ENCODE measurements at places on chromosomes 7 and 10. TPM values are rescaled to one million over a fixed set of nuclear protein-coding genes. Genes with fewer than 3 reads are reported as not detected.

DNA sequence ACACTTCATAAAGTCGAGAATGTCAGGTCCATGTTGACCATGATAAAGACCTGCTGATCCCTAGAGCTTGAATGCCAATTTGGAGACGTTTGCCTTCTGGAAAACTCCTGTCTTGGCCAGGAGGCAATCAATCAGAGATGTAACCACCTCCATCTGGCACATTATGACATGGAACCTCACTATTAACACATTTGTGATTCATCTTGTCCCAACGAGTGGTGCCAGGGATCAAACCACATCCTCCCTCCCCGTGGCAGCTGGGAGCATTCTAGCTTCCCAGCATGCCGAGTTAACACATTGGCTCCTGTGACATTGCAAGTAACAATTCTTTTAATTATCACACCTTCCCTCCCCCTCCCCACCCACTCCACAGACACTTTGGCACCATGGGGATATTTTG, 84.0 kb upstream of the PPP1R17 start:
- DNase-seq, result no peak
- no peak overlapping the region for H3K27ac ChIP-seq
- no peaks in the 10 kb centered on the region for H3K36me3 ChIP-seq
- no peak overlapping the region for H3K4me3 ChIP-seq
- H3K4me1 ChIP-seq, result no peaks in the 10 kb centered on the region
- peaks cover 3% of the 10 kb centered on the region for H3K27me3 ChIP-seq

Gene PRSS37
- total RNA-seq, result not detected

GRCh38 chr7:18179093-18179492, 151.4 kb upstream of the PRPS1L1 start:
- no peaks in the 10 kb centered on the region for H3K27me3 ChIP-seq
- no peaks in the 10 kb centered on the region for H3K4me1 ChIP-seq
- H3K4me3 ChIP-seq, result no peak overlapping the region
- no peak overlapping the region for H3K27ac ChIP-seq
- DNase-seq, result no peak

DNA sequence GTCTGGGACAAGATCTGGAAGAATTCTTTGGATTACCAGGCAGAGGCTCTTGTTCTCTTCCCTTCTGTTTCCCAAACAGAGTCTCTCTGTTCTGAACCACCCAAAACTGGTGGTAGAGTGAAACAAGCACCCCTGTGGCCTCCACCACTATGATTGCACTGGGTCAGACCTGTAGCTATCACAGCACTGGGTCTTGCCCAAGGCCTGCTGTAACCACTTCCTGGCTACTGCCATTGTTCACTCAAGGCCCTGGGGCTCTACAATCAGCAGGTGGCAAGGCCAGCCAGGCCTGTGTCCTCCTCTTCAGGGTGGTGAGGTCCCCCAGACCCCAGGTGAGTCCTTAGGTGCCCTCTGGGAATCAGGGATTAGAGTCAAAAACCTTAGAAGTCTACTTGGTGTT, 4.1 kb upstream of the LRRC17 start:
- no peak overlapping the region for H3K27ac ChIP-seq
- no peaks in the 10 kb centered on the region for H3K27me3 ChIP-seq
- H3K36me3 ChIP-seq, result no peaks in the 10 kb centered on the region
- DNase-seq, result no peak
- H3K4me1 ChIP-seq, result no peaks in the 10 kb centered on the region
- H3K4me3 ChIP-seq, result no peak overlapping the region

Gene KCNIP2
- 14.4 TPM for total RNA-seq

- no peaks in the 10 kb centered on the region for H3K27me3 ChIP-seq
- H3K4me3 ChIP-seq, result no peak overlapping the region
- no peak overlapping the region for H3K27ac ChIP-seq
- H3K4me1 ChIP-seq, result no peaks in the 10 kb centered on the region
- DNase-seq, result no peak
Observed at GRCh38 chr7:19177269-19177668, 32.0 kb upstream of the FERD3L start.

Gene SUN3
- total RNA-seq, result 0.40 TPM

DNA sequence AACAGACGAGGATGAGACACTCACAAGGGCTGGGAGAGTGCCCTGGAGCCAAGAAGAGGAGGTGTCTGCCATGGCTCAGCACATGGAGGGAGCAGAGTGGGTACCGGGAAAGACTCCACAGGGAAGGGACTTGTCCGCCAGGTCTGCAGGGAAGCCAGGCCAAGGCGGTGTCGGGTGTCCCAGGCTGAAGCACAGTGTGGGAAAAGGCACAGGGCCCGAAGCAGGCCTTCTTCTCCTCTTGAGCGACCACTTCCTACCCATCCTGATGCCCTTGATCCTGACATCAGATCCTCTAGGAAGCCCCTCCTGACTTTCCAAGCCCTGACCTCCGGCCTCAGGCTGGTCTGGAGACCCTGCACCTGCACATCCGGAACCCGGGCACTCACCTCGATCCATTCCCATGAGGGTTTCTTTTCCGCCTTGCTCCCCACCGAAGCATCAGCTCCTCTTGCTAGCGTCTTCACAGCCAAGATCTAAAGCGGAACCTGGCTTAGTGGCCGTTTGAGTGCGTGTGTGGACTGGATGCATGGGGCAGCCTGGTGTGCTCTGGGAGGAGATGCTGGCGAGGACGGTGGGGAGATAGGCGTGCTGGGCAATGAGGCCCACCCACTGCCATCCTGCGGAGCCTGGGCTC, 8.5 kb downstream of the CALML3 start:
- no peak overlapping the region for H3K4me3 ChIP-seq
- no peaks in the 10 kb centered on the region for H3K27me3 ChIP-seq
- peaks cover 7% of the 10 kb centered on the region for H3K4me1 ChIP-seq
- DNase-seq, result no peak
- no peak overlapping the region for H3K27ac ChIP-seq
- no peaks in the 10 kb centered on the region for H3K36me3 ChIP-seq

Gene C7orf33
- total RNA-seq, result not detected

Gene CYP2C9
- total RNA-seq, result not detected

GRCh38 chr10:33216661-33217427, 117.6 kb downstream of the NRP1 start:
- H3K27me3 ChIP-seq, result no peaks in the 10 kb centered on the region
- H3K36me3 ChIP-seq, result peaks cover 15% of the 10 kb centered on the region
- no peak overlapping the region for H3K27ac ChIP-seq

Gene ANKRD30A
- total RNA-seq, result not detected

DNA sequence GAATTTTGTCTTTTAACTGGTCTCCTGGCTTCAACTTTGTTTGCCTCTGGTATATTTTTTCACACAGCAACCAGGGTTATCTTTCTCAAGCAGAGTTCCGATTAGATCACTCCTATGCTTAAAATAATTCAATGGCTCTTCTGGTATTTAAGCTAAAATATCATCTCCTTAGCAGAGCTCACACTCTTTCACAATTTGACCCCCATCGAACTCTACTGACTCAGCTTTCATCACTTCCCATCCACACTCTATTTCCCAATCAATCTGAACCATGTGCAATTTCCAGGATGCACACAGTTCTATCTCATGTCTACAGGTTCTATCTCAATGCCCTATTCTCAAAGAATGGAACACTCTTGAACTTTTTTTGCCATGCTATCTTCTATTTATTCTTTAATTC, 809.5 kb downstream of the GRID1 start:
- DNase-seq, result no peak
- no peaks in the 10 kb centered on the region for H3K27me3 ChIP-seq
- H3K4me1 ChIP-seq, result no peaks in the 10 kb centered on the region
- no peak overlapping the region for H3K27ac ChIP-seq

GRCh38 chr10:90458571-90458970, 399.3 kb downstream of the HTR7 start:
- DNase-seq, result no peak
- H3K27ac ChIP-seq, result no peak overlapping the region
- no peaks in the 10 kb centered on the region for H3K4me1 ChIP-seq
- no peaks in the 10 kb centered on the region for H3K36me3 ChIP-seq

GRCh38 chr10:36157486-36157885, 515.4 kb upstream of the FZD8 start:
- no peaks in the 10 kb centered on the region for H3K4me1 ChIP-seq
- no peak for DNase-seq
- no peaks in the 10 kb centered on the region for H3K36me3 ChIP-seq

DNA sequence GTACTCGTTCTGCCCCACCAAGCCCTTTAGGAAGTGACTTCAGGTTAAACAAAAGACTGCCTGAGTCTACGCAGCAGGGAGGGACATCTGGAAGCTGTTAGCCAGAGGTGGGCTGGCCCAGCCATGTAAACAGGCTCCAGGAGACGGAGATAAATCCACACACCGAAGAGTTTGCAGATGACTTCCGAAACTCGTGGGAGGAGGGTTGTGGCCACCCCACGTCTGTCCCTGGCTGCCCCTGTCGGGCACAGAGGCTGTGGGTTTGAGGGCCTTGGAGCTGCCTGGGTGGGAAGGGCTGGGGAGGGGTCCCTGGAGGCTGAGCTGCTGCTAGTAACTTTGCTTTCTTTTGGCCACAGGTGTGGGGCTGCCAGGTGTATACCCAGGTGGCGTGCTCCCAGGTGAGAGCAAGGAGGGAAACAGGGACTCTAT, 15.6 kb downstream of the ELN start:
- no peak overlapping the region for H3K4me3 ChIP-seq
- peaks cover 93% of the 10 kb centered on the region for H3K36me3 ChIP-seq
- no peak overlapping the region for H3K27ac ChIP-seq
- H3K4me1 ChIP-seq, result peaks cover 34% of the 10 kb centered on the region
- no peaks in the 10 kb centered on the region for H3K27me3 ChIP-seq
- no peak for DNase-seq

Gene OPN1SW
- total RNA-seq, result 0.28 TPM

DNA sequence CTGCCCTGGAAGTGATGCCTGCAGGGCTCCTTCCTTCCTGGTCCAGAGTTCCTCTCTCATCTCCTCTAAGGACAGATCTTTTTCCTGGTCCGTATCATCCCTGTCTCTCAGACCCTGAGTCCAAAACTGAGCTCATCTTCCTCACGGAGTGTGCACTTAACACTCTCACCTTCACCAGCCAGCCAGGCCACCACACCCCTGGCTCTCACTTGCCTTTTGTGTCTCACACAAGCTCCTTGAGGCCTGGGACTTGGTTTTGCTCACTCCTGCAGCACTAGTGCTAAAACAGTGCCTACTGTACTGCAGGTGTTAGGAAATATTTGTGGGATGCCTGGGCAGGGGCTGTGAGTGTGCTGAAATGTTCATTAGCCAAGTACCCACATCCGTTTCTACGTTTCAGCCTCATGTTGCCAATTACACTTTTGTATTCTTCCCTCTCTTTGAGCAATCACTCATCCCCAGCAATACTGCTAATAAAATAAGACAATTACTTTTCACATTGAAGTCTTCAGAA, 21.4 kb upstream of the PARP12 start:
- no peak overlapping the region for H3K27ac ChIP-seq
- no peak overlapping the region for H3K4me3 ChIP-seq
- H3K27me3 ChIP-seq, result no peaks in the 10 kb centered on the region

DNA sequence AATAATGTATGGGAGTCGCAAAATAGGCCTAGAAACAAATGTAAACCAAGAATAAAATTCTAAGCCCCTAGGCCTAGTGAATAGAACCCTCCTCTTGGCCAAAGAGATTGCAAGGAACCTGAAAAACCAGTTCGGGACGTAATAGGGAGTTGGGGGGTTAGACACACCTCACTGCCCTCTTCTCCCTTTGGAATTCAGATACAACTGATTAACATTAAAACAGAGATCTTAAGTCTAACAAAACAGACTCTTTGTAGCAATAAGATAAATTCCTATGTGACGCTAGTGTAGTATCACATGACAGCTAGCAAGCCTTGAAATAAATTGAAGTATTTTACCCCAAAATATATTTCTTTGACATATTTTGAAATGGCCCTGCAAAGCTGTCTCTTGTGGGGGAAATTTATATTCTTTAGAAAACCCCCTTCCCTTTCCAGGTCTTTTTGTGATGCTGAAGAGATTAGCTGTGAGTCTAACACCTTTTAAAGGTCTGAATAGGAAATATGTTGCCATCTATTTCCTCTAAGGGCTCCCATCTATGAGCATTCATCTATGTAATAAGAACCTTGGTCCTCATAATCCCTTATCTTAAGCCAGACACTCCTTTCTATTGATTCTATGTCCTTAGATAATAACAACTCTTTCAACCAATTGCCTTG, 623.4 kb upstream of the NRG3 start:
- H3K27ac ChIP-seq, result no peak overlapping the region
- DNase-seq, result no peak
- H3K27me3 ChIP-seq, result no peaks in the 10 kb centered on the region
- no peaks in the 10 kb centered on the region for H3K4me1 ChIP-seq
- no peaks in the 10 kb centered on the region for H3K36me3 ChIP-seq

Gene SPAM1
- not detected for total RNA-seq

- no peak overlapping the region for H3K27ac ChIP-seq
- no peaks in the 10 kb centered on the region for H3K27me3 ChIP-seq
- peaks cover 6% of the 10 kb centered on the region for H3K36me3 ChIP-seq
- no peak overlapping the region for H3K4me3 ChIP-seq
- peaks cover 17% of the 10 kb centered on the region for H3K4me1 ChIP-seq
- DNase-seq, result no peak
Observed at GRCh38 chr10:103800789-103801540, 54.4 kb downstream of the SH3PXD2A start.

Gene HABP2
- total RNA-seq, result 0.50 TPM

DNA sequence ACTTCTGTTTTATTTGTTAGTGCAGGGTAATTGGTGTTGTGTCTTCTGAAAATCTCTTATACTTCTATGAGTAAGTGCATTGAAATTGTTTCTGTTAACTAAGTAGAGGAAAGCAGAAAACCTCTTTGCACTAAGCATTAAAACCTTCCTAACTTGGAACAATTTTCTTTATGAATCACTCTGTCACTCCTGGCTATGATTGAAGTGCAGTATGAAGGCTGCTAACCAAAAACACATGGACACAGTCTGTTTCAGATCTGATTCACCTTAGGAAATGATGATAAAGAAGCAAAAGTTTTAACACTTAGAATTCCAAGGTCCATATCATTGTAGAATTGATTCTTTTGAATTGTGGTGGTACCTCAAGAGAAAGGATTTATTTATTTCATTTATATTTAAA, 41.9 kb downstream of the MET start:
- H3K27ac ChIP-seq, result no peak overlapping the region
- no peaks in the 10 kb centered on the region for H3K27me3 ChIP-seq
- no peaks in the 10 kb centered on the region for H3K4me1 ChIP-seq
- DNase-seq, result no peak

Data from spinal cord (tissue), 10 donors.